Large intestine (tissue), 12 donors: ENCODE measurements at places on chromosomes 4 and X. TPM values are rescaled to one million over a fixed set of nuclear protein-coding genes. Genes with fewer than 3 reads are reported as not detected.

DNA sequence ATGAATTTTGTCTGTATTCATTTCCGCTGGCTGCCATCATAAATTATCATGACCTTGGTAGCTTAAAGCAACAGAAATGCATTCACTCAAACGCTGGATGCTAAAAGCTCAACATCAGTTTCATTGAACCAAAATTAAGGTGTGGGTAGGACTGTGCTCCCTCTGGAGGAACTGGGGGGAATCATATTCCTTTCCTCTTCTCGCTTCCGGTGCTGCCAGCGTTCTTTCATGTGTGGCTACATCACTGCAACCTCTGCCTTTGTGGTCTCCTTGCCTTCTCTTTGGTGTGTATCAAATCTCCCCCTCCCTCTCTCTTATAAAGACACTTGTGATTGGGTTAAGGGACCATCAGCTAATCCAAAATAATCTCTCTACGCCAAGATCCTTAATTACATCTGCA, 39.5 kb downstream of the NEIL3 start:
- no peak overlapping the region for H3K27ac ChIP-seq
- H3K36me3 ChIP-seq: no peaks in the 10 kb centered on the region
- H3K4me3 ChIP-seq: no peak overlapping the region
- H3K27me3 ChIP-seq: no peaks in the 10 kb centered on the region

DNA sequence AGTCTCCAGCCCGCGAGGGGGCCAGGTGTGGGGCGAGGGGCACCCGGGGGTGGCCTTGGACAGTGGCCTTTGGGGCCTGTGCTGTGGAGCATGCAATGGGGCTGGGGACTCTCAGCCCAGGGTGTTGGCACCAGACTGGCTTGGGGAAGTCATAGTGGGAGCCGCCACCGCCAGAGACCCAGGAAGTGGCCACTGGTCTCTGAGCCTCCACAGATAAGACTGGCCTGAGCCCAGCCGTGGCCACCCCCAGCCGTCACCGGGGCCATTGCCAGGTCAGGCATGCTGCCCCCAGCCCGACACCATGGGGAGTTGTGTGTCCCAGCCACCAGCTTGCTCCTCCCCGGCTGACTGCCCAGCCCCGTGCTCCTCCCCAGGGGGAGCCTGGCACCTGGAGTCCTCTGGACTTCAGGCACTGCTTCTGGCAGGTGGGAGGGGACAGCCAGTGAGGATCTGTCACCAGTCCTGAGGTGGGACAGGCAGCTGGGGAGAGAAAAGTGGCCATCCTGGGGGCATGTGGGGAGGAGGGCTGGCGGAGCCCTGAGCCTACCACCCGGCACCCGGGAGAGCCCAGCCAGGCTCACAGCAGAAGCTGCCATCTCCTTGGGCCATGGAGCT, 32.5 kb downstream of the TACC3 start:
- H3K4me1 ChIP-seq: peaks cover 38% of the 10 kb centered on the region
- peak; percentile 32 for DNase-seq
- H3K27ac ChIP-seq: no peak overlapping the region
- no peaks in the 10 kb centered on the region for H3K36me3 ChIP-seq
- no peak overlapping the region for H3K4me3 ChIP-seq
- no peaks in the 10 kb centered on the region for H3K27me3 ChIP-seq

- no peaks in the 10 kb centered on the region for H3K4me1 ChIP-seq
- H3K36me3 ChIP-seq: no peaks in the 10 kb centered on the region
- no peak for DNase-seq
- H3K4me3 ChIP-seq: no peak overlapping the region
- no peaks in the 10 kb centered on the region for H3K27me3 ChIP-seq
These were observed 113.4 kb upstream of the LIMCH1 start for GRCh38 chr4:41424522-41424921.

GRCh38 chrX:40996886-40997530, 88.2 kb upstream of the USP9X start:
- peak overlapping the region; percentile 5 for H3K4me3 ChIP-seq
- no peak overlapping the region for H3K27ac ChIP-seq
- peak; percentile 51 for DNase-seq
- H3K27me3 ChIP-seq: no peaks in the 10 kb centered on the region
- no peaks in the 10 kb centered on the region for H3K36me3 ChIP-seq

DNA sequence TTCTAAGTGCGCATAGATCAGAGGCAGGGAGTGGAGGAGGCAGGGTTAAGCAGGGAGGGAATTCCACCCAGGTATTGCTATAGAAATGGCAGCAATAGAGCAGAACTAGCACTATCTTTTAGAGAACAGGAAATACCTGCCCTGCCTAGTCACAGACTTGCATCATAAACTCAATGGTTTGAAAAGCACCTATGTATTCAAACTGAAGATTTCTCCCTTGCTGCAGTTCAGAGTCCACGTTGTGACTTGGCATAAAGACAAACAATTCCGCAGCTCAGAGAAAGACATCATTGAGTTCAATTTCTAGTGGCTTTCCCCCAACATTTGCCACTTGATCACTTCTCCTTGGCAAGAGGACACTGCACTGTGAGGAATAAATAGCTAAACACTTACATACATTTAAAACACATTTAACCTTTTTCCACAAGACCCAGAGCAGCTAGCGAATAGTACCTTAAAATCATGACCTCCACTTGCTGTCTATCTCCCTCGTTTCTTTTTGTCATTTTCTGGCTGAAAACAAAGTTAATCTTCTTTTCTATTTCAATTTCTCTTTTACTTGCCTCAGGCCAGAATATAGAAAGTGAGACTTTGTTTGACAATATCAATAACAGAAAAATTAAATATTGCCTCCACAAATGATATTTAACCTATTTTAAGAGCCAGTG, 42.4 kb downstream of the SLC7A11 start:
- H3K4me1 ChIP-seq: peaks cover 10% of the 10 kb centered on the region
- no peak overlapping the region for H3K4me3 ChIP-seq
- peak; percentile 92 for DNase-seq
- H3K27ac ChIP-seq: peak overlapping the region; percentile 87
- no peaks in the 10 kb centered on the region for H3K36me3 ChIP-seq

TKTL1 gene
- 0.19 TPM for polyA plus RNA-seq
